HAP-1 (cell line): ENCODE measurements at places on chromosomes 4 and X.
A peak's percentile ranks its signal among the peaks of the same experiment; 100 is the strongest.

- DNase-seq: no peak
Measured at GRCh38 chrX:2360731-2361130, 140.0 kb downstream of the DHRSX start.

- DNase-seq: no peak
Measured at GRCh38 chr4:52142816-52143215, 91.7 kb downstream of the SPATA18 start.

DNA sequence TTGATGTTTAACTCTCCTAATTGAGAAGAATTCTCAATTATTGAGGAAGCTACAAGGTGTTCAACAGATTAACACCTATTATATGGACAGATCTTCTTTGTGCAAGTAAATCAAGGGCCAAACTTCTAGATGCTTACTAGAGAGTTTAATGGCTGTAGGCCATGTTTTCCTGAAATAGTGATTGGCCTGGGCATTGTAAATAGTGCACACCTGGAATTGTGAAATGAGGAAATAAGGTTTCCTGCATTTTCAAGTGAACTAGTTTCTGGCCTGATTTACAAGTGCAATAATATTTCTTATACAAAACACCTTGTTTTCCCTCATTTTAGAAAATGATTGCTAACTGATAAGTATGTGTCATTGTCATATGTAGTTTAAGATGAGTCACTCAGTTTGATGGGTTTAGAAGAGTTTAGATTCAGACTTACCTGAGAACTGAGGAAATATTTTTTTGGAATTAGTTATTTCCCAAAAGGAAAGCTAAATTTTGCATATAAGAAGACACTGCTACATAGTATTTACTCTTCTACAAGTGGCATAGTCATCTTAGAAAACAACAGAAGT, 21.2 kb downstream of the AFF1 start:
- DNase-seq: no peak

GRCh38 chr4:64777286-64777685, 368.0 kb upstream of the TECRL start:
- DNase-seq: no peak

DNA sequence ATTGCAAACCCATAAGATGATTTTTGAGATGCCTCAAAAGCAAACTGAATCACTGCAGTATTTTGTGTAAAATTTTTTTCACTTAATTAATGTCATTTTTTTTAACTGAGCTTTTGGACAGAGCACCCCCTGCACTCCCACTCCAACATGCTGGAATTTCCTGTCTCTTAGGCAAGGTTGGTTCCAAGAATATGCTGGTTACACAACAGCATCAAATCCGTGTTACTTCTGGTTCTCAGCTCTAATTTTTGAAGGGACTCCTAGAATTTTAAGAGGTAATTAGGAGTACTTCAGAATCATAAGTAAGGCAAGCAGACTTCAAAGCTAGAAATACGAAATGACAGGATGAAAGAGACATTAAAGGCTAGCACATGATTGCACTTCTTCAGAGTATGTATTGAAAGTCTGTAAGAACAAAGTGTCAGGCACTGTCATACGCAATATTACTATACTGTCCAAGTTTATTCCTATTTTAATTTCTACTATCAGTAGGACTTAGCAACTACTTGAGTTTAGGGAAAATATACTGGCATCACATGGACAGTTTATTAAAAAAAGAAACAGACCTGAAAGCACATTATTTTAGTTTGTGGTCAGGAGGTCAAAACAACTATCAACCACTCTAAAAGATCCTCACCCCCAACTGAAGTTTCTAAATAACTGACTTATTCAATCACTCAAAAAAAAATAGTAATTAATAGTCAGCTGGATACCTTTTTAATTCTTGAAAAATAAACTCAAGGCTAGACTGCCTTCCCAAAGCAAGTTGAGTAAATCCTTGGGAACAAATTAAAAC, 1.6 kb upstream of the JCHAIN start:
- DNase-seq: no peak

DNA sequence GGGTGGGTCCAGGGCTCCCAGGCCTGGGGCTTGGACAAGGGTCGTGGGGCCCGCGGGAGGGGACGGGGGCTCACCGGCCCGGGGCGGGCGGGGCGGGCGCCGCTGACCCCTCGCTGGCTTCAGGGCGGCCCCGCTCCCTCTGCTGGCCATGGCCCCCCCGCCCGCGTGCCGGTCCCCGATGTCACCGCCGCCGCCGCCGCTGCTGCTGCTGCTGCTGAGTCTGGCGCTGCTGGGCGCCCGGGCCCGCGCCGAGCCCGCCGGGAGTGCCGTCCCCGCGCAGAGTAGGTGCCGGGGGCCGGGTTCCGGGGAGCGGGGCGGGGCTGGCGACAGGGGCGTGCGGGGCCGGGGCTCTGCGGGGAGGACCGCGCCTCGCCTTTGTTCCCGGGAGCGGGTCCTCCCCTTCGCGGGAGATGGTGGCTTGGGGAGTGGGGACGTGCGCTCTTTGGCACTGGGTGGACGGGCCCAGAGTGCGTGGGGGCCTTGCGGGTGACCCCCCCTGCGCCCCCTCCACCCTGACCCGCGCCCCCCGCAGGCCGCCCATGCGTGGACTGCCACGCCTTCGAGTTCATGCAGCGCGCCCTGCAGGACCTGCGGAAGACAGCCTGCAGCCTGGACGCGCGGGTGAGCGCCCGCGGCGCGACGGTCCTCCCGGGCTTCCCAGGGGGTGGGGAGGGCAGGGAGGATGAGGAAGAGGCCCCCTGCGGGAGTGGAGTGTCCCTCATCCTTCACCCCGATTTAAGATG, 16.8 kb upstream of the NAT8L start:
- DNase-seq: peak; percentile 63

- DNase-seq: no peak
Measured at GRCh38 chrX:9635803-9636202, 129.8 kb downstream of the GPR143 start.

GRCh38 chr4:176545872-176546271, 226.1 kb downstream of the SPCS3 start:
- no peak for DNase-seq

DNA sequence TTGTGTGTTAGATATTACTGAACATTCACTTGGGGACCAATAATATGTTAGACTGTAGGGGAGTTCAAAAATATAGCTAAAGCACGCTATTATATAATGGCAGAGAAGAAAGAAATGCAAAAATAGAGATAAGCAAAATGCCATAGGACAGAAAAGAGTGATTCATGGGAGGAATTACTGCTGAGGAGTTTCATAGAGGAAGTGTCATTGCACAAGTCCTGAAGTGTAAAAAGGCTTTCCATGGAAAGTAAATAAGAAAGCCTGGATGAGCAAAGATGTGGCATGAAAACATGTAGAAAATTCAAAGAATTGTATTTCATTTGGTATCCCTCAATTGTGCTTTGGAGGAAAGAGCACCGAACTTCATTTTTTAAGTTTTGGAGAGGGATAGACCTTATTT, 14.5 kb downstream of the HMGB2 start:
- DNase-seq: no peak

DNA sequence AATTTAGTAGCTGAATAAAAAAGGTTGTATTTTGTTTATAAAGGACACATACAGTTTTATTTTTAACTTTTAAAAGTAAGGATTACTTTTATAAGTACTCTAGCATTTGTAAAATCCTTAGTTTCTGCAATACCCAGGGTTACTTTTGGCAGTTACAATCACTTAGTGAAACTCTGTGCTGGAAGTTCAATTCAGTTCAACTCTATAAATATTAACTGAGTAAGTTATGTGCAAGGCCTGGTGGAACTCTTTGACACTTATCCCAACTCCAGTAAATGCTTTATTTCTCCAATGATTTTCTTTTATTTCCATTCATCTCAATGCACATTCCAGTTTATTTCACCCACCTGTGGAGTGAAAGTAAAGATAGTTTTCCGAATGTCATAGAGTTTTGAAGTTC, 63.3 kb upstream of the HDAC8 start:
- no peak for DNase-seq
